ENCODE measurements at places on chromosomes 3 and 15.

- DNase-seq = no peak
Measured at GRCh38 chr15:92643849-92644815, 11.4 kb downstream of the FAM174B start.

DNA sequence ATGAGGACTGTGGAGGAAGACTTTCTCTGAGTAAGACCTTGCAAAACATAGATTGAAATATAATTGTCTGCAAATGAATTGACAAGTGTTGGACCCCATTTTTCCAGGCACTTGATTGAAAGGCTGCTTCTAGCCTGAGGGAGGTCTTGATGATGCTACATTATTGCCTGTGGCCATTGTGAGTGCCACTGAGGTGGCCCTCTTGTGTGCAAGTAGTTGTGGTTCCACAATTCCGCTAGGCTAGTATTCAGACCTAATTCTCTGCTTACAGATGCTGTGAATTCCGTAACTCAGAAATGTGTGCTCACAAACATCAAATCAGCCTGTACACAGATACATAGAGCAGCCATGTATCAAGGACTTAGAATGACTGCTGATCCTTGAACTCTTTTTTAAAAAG, 34.7 kb downstream of the FNDC3B start:
- DNase-seq = no peak

GRCh38 chr15:65638681-65639089, 16.9 kb downstream of the SLC24A1 start:
- peak; percentile 4 for DNase-seq

DNA sequence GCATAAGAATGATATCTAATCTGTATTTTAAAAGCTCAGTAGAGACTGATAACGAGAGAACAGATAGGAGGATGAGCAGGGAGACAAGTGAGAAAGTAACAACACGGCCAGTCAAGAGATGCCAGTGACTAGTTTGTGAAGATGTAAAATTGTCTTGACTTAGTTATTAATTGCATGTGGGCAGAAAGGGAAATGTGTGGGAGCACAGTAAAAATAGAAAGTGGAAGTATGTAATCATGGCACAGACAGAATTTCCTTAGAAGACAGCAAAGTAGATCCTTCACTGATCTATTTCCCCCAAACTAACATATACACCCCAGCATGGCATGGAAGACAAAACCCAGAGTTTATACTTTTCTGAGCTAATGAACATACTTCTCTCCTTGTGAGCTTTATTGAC, 344.5 kb downstream of the FGF12 start:
- DNase-seq = no peak

- DNase-seq = no peak
Measured at GRCh38 chr3:167057581-167057980, 322.5 kb downstream of the ZBBX start.

DNA sequence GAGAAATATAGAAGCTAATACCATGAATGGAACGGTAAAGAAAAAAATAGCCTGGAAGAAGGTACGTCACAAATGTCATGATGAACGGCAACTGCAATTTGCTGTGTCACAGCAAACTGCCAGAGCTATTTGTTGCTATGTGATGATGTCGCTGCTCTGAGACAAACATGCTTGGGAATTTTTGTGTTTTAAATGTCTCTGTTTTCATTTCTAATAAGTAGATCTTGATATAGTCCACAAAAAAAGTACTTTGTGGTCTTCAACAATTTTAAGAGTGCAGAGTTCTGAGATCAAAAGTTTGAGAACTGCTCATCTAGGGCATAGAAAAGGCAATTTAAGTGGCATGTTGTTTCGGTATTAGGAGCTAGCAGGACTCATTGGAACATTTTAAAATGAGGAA, 4.3 kb upstream of the NR1D2 start:
- no peak for DNase-seq

DNA sequence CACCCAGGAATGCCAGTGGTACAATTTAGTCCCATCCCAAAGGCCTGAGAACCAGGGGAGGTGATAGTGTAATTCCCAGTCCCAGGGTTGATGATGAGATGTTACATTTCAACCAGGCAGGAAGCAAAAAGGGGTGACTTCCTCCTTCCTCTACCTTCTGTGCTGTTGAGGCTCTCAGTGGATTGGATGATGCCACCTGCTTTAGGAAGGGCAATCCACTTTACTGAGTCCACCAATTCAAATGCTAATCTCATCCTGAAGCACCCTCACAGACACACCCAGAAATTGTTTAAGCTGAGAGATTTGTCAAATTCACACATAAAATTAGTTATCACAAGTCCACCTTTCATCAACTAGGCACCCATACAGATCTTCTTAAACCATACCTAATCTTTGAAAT, 418.5 kb upstream of the GOLIM4 start:
- no peak for DNase-seq

DNA sequence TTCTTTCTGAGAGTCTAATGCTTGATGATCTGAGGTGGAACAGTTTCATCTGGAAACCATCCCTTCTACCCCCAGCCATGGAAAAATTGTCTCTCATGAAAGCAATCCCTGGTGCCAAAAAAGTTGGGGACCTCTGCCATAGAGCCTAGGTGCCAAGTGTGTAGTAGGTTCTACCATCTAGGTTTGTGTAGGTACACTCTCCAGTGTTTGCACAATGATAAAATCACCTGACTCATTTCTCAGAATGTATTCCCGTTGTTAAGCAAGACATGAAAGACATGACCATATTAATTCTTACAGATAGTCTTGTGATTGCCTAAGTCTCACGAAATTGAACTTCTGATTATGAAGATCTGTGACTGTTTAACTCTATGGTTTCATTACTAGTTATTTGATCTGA, 68.6 kb downstream of the KAT2B start:
- DNase-seq = no peak

- no peak for DNase-seq
Measured at GRCh38 chr3:122094693-122095092, 39.5 kb downstream of the CD86 start.

GRCh38 chr3:191379446-191379845, 49.1 kb upstream of the UTS2B start:
- no peak for DNase-seq

DNA sequence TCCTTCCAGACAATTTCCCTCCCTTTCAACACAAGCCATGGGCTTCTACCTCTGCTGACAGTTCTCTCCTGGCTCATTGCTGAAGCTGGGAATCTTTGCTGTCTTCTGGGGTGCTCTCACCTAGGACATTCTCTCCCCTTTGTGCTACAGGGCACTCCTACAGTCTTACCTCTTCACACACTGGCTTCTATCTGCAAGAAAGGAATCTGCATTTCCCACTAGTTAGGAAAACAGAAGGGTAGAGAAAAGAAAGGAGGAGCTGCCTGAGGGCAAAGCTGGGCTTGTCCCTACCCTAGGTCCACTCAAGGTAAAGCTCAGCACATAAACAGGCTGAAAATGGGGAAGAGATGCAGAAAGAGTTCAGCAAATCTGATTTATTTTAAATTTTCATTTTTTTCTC, 5.6 kb upstream of the ARGFX start:
- DNase-seq = no peak

- no peak for DNase-seq
Measured at GRCh38 chr3:146218880-146219866, 31.7 kb downstream of the PLSCR4 start.

DNA sequence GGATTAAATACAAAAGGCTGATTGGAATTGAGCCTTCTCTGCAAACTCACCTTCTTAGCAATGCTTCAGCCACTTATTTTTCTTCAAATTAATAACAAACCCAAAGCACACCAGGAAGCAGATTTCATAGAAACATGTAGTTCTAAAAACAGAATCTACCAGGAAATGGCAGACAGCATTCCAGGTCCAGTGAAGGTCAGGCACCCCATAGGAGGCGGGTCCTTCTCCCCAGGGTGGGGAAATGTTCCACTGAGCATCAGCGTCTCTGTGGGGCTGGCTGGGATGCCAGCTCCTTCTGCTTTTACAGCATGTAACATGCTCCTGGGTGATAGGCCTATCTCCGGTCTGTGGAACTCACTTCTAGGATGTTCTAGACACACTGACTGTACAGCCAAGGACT, 49.2 kb downstream of the CTNNB1 start:
- DNase-seq = no peak

DNA sequence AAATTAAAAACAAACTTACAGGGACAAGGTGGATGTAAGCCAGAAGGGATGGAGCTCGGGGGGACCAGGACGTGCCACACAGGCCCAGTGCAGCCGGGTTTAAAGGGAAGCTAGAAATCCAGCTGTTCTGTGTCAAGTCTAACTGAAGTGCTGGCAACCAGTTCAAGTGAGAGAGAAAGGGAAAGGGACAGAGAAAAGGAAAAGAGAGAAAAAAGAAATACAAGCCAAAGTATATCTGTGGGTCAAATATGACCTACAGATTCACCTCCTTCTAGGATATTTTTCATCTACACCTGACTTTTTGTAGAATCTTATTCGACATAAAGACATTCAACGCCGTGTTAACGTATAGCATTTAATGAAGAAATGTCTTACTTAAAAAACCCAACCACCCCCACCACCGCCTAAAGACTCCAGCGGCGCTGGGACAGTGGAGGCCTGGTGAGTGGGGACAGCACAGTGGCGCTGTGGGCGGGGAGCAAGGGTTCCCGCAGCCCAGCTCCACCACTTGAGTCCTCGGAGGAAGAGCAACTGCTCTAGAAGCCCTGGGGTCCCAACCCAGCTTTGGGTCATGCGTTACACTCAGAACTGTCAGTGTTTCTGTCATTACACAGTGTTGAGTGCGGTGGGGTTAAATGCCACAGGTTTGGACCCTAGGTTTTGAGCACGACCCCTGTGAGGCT, 62.3 kb downstream of the CHSY1 start:
- DNase-seq = no peak

DNA sequence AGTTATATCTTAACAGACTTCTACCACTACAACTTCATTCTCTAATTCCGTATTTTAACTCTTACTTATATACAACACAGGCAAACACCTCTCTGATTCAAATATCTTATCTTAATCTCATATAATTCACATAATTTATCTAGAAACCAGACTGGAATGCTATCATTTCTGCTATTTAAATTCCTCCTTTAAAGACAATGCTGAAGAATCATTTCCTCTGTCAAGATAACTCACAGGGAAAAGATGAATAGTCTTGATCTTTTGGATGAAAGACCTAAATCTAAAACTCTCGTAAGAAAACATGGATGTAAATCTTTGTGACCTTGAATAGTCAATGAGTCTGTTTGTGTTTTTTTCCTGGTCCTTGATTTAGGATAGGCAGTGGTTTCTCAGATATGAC, 135.3 kb upstream of the PLXND1 start:
- DNase-seq = no peak

- DNase-seq = no peak
Measured at GRCh38 chr3:177441813-177442646, 244.7 kb upstream of the TBL1XR1 start.

DNA sequence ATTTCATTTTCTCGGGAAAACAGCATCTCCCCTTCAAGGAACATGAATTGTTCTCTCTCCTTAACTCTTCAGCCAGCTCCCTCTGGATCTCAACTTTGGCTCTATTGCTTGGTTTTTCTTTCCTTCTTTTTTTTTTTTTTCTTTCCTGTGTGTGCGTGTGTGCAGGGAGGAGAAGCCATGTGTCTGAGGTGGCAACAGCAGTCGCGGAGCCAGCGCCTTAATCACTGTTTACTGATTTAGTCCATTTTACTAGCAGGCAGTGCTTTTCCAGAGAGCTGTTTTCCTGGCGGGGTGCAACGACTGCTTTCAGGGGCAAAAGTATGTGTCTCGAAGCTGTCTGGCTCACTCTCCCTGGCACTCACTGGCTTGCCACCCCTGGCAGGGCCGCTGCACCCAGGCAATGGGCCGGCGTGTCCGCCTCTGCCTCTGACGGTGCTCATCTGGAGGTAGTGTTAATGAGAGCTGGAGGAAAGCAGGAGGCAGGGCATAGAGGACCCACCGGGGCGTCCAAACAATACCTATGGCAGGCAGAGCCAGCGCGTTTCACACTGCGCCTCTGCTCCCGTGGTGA, 835.4 kb upstream of the NR2F2 start:
- no peak for DNase-seq

DNA sequence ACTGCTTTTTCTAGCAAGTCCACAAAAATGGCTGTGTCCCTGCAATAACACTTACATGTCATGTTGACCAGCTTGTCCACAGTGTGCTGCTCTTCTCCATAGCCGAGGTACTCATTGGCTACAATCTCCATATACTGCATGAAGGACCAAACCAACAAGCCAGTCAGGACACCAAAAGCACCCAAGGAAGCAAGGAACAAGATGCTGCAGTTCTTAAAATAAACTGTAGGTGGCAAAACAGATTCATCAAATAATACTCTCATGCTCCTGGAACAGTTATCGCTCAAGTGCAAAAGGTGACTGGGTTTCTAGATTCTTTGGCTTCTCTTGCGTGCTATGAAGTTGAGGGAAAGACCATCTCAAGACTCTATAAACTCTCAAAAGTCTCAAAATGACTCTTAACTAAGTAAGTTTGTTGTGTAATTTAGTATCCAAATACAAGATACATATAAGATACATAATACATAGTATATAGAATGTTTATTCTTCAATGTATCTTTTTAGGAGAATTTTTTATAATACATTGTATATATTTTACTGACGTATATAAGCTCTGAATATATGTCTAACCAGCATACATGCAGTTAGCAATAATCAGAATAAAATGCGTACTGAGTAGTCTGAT, 57.0 kb downstream of the NEK10 start:
- no peak for DNase-seq

GRCh38 chr15:31571676-31572075, 245.0 kb downstream of the KLF13 start:
- DNase-seq = no peak

All from stimulated activated CD8-positive, alpha-beta memory T cell treated with anti-CD3 and anti-CD28 coated beads, Interleukin-7, amount 100 ng/mL, for 48 hours (primary cell).